DMS153 (cell line): ENCODE measurements at places on chromosomes 13 and 19.
A peak's percentile ranks its signal among the peaks of the same experiment; 100 is the strongest.

- no peak for DNase-seq
These were observed 44.4 kb upstream of the FARP1 start for GRCh38 chr13:98098516-98098915.

GRCh38 chr19:55467236-55468053 is 2.9 kb upstream of the C19orf85 start:
- no peak for DNase-seq

DNA sequence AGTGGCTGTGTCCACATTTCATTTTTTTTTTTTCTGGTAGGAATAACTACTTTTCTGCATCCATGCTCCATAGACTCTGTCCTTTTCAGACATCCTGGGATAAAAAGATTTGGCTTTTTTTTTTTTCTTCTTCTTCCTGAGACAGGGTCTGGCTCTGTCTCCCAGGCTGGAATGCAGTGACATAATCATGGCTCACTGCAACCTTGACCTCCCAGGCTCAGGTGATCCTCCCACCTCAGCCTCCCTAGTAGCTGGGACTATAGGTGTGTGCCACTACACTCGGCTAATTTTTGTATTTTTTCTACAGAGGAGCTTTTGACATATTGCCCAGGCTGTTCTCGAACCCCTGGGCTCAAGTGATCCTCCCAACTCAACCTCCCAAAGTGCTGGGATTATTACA is 4.1 kb upstream of the ICAM3 start:
- no peak for DNase-seq

DNA sequence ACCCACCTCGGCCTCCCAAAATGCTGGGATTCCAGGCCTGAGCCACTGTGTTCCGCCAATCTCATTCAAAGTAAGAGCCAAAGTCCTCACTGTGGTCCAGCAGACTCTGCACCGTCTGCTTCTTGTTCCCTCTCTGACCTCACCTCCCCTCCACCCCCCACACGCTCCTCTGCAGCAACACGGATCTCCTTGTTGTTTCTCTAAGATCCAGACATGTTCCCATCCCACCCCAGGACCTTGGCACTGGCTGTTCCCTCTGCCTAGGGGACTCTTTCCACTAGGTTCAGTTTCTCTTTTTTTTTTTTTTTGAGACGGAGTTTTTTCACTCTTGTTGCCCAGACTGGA is 38.4 kb downstream of the LTBP4 start:
- no peak for DNase-seq

DNA sequence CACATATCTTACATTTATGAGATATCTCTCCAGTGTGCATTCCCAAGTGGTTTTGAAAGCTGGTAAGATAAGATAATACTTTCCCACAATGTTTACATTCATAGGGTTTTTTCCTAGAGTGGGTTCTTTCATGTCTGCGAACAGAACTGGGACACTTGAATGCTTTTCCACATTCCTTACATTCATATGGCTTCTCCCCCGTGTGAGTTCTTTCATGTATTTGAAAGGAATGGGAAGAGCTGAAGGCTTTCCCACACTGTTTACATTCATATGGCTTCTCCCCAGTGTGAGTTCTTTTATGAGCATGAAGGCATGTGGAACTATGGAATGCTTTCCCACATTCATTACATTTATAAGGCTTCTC is 19.7 kb downstream of the ZNF433 start:
- DNase-seq, result no peak

DNA sequence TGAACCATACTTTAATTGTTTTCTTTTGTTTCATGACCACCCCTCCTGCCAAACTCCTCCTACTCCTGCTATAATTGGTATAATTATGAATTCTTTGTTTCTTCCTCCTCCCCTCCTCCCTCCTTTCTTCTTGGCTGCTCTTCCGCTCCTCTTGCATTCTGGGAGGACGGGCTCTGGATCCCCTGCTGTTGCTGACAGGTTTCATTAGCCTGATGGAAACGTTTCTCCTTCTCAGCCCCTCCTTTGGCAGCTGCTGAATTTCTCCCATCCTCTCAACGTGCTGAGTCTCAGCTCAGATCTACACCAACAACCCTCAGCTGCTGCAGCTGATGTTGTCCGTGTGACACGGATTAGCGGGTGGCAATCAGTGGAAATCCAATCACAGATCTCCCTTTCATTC is 97.1 kb upstream of the UBAC2 start:
- DNase-seq, result no peak

GRCh38 chr19:1567848-1568227 is 287 bp downstream of the MEX3D start:
- no peak for DNase-seq

- no peak for DNase-seq
These were observed 144.9 kb upstream of the ZNF507 start for GRCh38 chr19:32200312-32201038.

GRCh38 chr19:16000024-16000663 is 51.3 kb downstream of the OR10H4 start:
- DNase-seq, result no peak

GRCh38 chr13:38376546-38376945 is 26.9 kb downstream of the UFM1 start:
- DNase-seq, result no peak

DNA sequence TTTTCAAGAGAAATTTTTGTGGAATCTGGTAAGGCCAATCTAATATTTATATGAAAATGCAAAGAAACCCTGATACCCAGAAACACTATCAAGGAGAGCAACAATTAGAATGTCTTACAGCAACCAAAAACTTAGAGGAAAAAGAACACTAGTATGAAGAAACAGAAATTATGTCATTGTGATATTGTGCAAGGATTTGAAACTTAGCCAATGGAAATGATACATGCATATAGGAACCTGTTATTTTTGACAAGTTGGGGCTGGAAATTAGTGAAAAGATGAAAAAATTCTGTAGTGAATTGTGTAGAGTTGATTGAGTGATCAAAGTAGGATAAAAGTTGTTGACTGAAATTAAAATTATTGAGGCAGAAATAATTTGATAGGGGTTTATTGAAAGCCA is 792.6 kb upstream of the SLITRK6 start:
- no peak for DNase-seq

DNA sequence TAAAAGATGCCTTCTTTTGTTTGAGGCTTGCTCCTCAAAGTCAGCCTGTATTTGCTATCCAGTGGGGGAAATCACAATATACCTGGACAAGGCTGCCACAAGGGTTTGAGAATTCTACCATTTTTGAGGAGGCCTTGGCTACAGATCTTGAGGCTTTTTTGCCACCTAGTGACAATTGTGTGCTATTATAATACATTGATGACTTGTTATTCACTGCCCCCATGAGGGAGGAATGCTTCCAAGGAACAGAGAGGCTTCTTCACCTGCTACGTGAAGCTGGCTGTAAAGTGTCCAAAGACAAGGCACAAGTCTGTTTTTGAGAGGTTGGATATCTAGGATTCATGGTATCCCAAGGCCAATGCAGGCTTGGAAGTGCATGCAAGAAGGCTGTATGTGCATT is 72.5 kb downstream of the ZNF708 start:
- DNase-seq, result no peak

- DNase-seq, result peak; percentile 96
These were observed 86.7 kb downstream of the ZAR1L start for GRCh38 chr13:32228330-32229041.

- no peak for DNase-seq
These were observed 1555.5 kb downstream of the UQCRFS1 start for GRCh38 chr19:27657271-27658051.

- no peak for DNase-seq
These were observed 2.2 kb downstream of the GPC5 start for GRCh38 chr13:91400671-91401070.

DNA sequence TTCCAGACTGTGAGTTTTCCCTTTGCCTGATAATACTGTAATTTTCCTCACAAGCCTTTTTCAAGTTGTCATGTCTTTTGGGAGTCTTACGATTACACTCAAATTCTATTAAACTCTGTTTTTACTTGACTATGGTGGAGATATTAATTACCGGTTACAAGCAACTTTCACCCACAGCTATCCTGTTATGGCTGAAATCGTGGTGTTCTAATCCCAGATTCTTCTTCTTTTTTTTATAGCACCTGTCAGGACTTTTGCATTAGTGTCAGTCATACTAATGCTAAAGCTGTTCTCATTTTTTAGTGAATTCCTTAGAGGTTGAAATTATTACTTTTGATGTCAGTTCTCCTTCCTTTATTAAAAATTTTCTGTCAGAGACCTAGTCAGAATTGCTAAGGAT is 187.8 kb upstream of the CSNK1A1L start:
- DNase-seq, result no peak

DNA sequence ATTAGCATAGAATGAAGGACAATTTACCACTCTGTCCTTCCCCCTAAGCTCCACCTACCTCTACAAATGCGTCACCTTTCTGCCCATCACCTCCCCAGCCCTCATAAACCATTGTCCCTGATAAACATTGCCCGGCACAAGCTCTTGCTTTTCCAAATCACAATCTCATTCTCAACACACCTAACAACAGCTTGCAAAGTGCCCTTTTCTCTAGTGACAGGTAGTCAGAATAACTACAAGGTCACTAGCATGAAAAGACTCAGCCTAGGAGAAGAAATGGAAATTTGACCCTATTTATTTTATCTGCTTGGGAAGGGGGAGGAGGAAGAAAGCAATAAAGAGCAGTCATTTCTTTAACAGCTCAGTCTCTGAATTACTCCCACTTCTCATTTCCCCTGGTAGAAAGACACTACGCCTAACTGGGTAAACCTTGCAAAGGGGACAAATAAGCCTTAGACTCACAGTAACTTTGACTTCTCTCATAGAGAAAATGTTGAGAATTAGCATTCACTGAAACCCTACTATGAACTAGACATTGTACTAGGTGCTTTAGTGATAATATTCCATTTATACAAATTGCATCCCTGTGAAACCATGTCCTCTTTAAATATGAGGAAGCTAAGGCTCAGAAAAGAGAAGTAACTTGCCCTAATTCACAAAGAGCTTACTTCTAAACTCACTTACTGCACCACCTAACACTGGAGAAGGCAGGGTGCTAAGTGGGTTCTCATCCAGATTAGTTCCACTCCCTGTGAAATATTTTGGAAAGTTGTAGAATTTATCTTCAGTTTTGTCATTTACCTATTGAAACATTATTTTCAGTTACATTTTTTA is 116.2 kb upstream of the FNDC3A start:
- peak; percentile 20 for DNase-seq

DNA sequence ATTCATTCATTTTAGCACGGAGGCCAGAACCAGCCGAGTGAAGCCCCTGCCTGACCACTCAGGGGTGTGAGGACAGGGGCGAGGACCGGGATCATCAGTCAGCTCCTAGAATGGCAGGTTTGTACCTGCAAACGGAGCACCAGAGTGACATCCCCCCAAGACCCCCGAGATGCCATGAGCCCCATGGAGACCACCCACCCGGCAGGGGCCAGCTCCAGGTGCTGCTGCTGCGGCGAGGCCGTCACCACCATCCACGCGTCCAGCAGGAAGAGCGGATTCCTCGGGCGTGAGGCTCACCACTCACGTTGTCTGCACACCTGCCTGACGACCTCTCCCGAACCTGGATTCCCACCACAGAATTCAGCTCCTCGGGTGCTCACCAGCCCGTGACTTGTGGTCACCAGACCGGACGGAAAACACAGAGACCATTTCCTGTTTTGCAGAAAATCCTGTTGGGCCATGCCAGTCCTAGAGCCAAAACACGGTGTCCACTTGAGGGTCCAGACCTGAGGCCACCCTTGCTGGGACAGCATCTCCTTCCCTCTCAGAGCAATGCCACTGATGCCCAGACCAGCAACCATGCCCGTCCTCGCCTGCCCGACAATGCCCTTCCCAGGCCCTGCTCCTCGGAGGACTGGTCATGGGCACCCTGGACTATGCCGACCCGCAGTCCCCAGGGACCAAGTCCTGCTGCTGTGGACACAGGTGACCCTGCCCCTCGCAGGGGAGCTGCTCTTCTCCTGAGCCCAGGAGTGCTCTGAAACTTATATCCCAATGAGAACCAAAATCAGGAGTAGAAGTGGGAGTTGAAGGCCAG is 74.2 kb downstream of the RASA3 start:
- DNase-seq, result no peak

- peak; percentile 35 for DNase-seq
These were observed 40.8 kb upstream of the TPP2 start for GRCh38 chr13:102555914-102556553.

DNA sequence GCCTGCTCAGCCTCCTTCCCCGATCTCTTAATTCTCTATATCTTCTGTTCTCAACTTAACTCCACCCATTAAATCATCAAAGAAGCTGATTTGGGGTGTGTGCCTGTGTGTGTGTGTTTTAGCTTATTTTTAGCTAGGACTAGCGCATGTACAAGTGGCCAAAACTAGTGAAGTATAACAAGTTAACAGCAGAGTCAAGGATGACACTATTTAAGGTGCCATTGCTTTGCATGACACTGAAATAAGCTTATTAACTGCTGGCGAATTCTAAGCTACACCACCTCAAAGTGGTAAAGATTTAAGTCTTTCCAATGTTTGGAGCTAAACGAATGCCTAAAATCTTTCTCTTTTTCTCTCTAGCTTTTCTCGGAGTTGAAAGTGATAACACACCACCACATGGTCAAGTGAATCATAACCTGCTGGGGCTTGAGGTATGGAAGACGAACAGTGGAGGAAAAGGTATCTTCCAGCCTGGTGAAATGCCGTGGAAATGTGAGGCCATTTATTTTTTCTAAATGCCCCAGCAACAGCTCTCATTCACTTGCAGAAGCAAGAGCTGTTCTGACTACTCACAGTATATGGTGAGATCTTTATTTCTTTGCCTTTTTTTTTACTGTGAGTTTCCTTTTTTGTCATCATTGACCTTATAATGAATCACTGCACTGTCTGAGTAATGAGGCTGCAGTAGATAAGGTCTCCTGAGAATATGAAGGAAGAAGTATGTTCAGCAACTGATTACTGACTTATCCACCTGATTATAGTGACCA is 570.3 kb downstream of the PCDH9 start:
- DNase-seq, result no peak

GRCh38 chr19:18070181-18070580 is 16.6 kb downstream of the IL12RB1 start:
- no peak for DNase-seq

DNA sequence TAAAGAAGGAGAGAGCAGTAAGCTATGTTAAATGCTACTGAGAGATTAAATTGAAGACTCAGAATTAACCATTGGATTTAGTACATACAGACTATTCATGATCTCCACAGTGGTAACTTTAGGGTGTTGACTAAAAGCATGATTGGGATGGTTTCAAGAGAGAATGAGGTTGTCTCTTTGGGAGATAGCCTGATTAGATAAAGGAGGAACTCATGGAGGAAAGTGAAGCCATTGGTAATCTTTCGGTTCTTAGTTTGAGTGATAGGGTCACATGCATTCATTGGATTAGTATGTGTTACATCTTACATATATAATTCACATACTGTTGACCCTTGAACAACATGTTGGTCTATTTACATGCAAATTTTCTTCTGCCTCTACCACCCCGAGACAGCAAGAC is 18.8 kb upstream of the KL start:
- no peak for DNase-seq

GRCh38 chr13:22278336-22278929 is 607.6 kb downstream of the FGF9 start:
- DNase-seq, result peak; percentile 3

- no peak for DNase-seq
These were observed 111.5 kb upstream of the DIAPH3 start for GRCh38 chr13:60275208-60275607.
